ENCODE measurements at places on chromosomes 1 and 21.

DNA sequence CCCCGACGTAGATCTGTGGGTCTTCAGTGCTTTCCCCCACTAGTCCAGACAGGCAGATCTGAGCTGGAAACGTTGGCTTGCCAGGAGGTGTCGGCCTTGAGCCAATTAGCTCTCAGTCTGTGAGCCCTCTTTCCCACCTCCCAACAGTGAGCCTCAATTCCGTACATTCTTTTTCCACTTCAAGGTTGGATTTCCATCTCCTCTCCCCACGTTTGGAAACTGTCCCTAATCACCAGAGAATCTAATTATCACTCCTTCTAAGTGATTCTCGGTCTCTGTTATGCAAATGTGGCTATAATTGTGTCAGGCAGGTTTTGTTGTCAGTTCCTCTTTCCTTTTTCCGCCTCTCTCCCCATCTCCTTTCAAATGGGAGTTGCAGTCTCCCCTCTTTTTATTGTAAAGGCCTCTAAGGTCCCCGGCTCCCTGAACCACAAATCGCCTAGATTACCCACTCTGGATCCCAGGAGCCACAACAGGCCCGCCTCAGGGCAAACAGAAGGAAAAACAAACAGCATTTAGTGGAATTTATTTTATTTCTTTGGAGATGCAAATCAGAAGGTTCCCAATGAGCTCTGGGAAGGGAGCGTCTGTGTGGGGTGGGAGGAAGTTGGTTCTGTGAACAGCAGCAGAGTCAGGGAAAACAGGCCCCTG lies 29.4 kb upstream of the LRRN2 start:
- DNase-seq, result no peak

DNA sequence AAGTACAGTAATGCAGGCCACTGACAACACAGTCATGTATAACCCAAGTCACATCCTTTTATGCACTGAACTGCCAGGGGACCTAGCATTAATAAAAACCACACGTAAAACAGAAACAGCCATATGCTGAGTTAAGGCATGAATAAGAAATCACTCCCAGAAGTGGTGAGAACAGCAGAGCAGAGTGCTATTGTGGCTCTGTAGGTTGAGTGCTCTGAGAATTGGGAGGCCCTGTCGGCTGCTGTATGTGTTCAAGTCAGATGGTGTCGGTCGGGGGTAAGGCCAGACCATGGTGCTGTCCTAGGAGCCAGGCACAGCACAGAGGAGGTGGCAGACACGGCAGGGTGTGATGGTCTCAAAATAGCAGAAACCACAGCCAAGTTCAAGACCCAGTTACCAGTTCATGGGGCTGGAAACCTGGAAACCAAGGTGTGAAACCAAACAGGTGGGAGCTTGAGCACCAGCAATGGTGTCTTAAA lies 126.6 kb upstream of the COA6 start:
- DNase-seq, result no peak

DNA sequence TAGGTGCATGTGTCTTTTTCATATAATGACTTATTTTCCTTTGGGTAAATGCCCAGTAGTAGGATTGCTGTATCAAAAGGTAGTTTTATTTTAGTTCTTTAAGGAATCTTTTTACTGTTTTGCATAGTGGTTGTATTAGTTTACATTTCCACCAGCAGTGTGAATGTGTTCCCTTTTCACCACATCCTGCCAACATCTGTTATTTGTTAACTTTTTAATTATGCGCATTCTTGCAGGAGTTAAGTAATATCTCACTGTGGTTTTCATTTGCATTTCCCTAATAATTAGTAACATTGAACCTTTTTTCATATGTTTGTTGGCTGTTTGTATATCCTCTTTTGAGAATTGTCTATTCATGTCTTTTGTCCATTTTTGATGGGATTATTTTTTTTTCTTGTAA lies 1761.9 kb downstream of the PLA2G4A start:
- DNase-seq, result no peak

DNA sequence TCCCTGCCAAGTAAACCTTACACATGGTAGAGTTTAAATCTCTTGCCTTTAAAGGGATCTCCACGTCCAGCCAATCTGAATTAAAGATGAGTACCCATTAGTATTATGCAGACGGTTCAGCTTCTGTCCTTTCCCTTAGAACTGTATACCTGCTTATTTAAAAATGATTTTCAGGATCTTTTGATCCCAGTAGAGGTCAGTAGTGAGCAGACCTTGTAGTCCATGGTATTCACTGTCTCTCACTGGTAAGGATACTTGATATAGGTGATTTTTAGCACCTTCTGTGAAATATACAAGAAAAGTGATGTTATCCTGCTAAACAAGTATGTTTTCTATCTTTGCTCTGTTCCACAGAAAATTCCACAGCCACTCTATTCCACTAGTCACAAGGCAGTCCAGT lies 1211.6 kb upstream of the ADGRL4 start:
- DNase-seq, result no peak

GRCh38 chr1:202959276-202959620 lies 1.1 kb upstream of the ADIPOR1 start:
- no peak for DNase-seq

GRCh38 chr1:84738237-84738636 lies 48.0 kb upstream of the SSX2IP start:
- DNase-seq, result no peak

- DNase-seq, result no peak
These were observed 8.5 kb downstream of the SIKE1 start for GRCh38 chr1:114771992-114772391.

GRCh38 chr1:20069874-20070273 lies at the start of gene PLA2G5:
PLA2G5 (plus strand) TSS chr1:20070194; CDS start chr1:20084831, 14,637 bp downstream.
- no peak for DNase-seq

DNA sequence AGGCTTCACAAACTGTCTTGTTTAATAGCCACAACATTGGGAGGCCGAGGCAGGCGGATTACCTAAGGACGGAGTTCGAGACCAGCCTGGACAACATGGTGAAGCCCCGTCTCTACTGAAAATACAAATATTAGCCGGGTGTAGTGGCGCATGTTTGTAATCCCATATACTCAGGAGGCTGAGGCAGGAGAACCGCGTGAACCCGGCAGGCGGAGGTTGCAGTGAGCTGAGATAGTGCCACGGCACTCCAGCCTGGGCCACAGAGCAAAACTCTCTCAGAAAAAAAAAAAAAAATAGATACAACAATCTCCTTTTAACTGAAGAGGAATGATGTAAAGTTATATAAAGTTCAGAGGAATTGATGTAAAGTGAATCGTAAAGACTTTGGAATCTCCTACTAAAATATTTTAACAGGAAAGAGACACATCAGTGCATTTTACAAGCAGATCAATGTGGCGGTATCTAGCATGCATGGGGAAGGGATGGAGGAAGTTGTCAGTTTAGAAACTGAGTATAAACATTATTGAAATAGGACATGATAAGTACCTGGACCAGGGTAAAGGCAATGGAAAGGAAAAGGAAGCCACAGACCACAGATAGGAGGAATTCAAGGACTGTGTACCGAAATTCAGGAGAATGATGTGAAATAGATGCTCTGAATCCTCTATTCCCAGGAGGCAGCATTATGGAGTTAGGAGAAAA lies 41.5 kb downstream of the PTPRC start:
- no peak for DNase-seq

- no peak for DNase-seq
These were observed 65.4 kb downstream of the ABCA4 start for GRCh38 chr1:94055459-94056122.

GRCh38 chr21:45866551-45866950 lies 115.0 kb upstream of the COL6A1 start:
- DNase-seq, result no peak

- no peak for DNase-seq
These were observed 245.0 kb upstream of the OLFM3 start for GRCh38 chr1:102241431-102242338.

DNA sequence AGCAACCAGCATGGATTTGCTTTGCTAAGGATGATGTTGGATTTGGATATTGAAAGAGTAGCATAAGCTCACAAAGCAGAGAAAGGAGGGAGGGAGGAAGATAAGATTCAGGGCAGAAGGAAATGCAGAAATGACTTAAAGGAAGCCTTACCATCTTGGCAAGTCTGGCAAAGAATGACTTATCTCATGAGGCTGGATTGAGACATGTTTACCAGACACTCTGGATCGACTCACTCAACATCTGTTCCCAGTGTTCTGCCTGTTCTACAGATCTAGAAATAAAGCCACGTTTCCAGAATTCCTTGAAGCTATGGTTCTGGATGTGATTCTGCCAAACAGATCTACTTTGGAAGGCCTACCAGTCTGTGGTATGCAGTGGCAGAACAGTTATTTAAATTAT lies 38.8 kb upstream of the CTBS start:
- DNase-seq, result no peak

GRCh38 chr1:206524739-206525364 lies 17.5 kb downstream of the RASSF5 start:
- no peak for DNase-seq

DNA sequence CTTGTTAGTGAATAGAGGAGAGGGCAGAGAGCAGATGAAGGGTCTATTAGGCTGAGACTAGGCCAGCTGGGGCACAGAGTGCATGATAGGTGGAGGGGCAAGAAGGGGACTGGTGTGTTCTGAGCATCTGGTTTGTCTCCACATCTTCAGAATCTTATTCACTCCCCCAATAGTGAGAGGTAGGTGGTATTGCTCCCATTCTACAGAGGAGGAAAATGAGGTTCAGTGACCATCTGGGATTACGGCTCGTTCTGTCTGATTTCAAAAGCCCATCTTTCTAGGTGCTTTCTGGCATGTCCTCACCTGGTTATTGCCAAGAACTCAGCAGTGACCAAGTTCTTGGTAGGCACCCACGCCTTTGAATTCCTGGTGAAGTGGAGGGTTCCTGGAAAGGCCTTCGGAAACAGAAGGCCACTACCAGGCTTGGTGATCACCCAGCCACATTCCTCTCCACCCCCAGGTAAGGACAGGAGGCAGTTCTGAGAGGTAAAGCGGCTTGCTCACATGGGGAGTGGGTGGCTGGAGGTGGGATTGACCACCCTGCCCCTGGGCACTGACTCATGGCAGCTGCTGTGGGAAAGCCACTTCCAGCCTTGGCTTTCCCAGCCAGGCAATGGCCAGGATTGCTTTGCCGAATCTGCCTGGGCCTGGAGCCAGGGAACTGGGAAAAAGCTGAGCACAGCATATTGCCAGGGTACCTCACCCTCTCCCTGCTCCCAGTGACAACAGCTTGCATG lies 18.8 kb upstream of the CITED4 start:
- DNase-seq, result no peak

GRCh38 chr1:12424087-12424529 lies 193.9 kb downstream of the DHRS3 start:
- DNase-seq, result no peak

GRCh38 chr1:8318436-8318835 lies 522 bp downstream of the SLC45A1 start:
- DNase-seq, result peak; percentile 2

GRCh38 chr1:105137543-105138457 lies 1388.1 kb downstream of the AMY1C start:
- DNase-seq, result no peak

DNA sequence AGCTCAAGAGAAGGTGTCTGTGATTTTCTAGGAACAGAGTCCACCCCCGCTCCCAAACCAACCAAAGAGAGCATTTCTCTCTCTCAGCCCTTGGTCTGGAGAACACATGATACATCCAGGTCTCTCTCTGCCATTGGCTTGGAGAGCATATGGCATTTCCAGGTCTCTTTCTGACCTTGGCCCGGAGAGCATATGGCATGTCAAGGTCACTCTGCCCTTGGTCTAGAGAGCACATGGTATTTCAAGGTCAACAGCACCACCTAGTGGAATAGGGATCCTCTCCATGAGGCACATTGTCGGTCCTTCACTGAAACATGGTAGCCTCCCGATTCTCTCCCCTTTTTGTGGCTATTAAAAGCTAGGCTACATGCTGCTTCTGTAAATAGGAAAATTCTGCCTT lies 437.7 kb upstream of the OLFM3 start:
- no peak for DNase-seq

- DNase-seq, result no peak
These were observed 92.4 kb downstream of the RUNX1 start for GRCh38 chr21:34956416-34957316.

GRCh38 chr1:67261680-67262079 lies 46.0 kb upstream of the IL12RB2 start:
- DNase-seq, result no peak

GRCh38 chr1:151713874-151714273 lies 2.7 kb downstream of the CELF3 start:
- DNase-seq, result peak; percentile 32

DNA sequence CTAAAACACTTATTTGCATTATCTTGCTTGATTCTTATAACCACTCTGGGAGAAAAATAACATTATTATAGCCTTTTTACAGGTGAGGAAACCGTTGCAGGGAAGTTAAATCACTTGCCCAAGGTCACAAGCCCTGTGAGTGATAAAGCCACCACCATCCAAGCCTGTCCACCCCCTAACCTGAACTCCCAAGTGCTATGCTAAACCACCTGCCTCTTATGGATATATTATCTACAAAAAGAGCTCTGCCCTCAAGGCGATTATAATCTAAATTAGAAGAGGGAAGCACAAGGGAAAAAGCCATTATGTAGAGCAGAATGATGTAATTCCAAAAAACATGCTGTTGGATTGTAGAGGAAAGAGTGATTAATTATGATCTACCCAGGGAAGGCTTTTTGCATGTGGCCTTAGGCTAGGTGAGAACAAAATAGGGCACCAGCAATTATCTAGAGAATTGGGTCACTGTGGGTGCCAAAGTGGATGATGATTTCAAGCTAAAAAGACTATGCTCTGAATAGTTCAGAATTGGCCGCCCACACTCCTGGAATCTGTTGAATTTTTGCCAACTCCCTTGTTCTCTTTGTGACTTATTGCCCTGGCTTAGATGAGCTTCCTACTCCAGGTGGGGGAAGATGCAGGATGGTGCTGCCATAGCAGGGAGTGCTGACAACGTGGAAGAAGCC lies 205.3 kb downstream of the FGGY start:
- DNase-seq, result no peak

DNA sequence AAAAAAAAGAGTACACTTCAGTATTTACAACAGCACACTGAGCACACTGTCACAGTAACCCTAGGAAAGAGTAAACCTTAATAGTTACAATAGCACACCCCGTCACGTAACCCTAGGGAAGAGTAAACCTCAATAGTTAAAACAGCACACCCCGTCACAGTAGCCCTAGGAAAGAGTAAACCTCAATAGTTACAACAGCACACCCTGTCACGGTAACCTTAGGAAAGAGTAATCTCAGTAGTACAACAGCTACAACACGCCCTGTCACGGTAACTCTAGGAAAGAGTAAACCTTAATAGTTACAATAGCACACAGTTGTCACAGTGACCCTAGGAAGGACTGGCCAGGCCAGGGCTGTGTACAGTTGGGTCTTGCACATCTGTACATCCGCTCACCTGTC lies 3.0 kb downstream of the CDK11A start:
- DNase-seq, result no peak

DNA sequence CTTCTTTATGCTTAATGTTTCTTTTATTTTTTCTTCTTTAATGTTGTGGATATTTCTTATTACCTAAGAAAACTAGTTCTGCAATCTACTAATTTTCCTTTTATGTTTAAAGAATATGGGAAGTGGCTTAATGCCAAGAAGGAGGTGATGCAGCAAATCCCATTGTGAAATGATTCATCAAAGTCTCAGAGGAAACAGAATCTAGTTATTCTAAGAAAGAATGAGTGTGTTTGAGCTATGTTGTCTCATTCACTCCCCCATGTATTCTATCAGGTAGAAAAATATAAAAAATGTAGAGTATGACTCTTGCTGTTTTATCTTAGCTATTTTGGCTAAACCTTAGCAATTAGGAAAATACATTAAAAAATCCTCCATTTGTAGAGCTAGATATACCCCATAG lies 659.9 kb upstream of the RGS18 start:
- no peak for DNase-seq

- DNase-seq, result no peak
These were observed 218.8 kb downstream of the RPS6KC1 start for GRCh38 chr1:213269829-213270228.
